ENCODE measurements at places on chromosomes 2 and 18.

DNA sequence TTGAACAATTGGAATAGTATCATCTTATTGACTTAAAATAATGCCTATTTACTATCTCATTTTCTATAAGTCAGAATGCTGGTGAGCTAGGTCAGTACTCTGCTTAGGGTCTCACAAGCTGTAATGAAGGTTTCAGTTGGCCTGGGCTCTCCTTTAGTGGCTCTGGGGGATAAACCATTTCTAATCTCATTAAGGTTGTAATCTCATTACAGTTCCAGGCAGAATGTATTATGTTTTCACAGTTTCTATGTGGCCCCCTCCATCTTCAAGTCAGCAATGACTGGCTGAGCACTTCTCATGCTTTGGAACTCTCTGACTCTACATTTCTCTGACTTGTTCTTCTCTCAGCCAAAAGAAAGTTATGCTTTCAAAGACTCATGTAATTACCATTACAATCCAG, 163.1 kb downstream of the CCDC178 start:
- DNase-seq, result no peak

DNA sequence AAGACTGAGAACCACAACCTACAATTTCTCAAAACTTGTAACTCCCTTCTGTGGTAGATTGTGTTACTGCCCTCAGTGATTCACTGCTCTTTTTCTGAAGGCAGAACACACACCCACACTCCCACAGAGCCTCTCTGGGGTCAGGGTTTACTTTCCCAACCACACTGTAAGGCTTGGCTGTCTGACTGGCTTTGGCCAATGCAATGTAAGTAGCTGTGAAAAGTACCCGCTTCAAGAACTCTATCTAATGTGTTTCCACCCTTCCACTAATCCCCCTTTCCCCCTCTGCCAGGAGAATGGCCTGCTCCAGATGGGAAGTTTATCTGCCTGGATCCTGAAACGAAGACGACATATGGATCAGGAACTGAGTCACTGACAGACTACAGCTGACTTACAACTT, 222.7 kb downstream of the CDH2 start:
- DNase-seq, result no peak

- DNase-seq, result no peak
Observed at GRCh38 chr2:201733544-201733943, 35.1 kb upstream of the MPP4 start.

- no peak for DNase-seq
Observed at GRCh38 chr2:146572598-146572997, 1272.2 kb upstream of the ACVR2A start.

GRCh38 chr2:153133716-153134115, 344.8 kb downstream of the RPRM start:
- no peak for DNase-seq

DNA sequence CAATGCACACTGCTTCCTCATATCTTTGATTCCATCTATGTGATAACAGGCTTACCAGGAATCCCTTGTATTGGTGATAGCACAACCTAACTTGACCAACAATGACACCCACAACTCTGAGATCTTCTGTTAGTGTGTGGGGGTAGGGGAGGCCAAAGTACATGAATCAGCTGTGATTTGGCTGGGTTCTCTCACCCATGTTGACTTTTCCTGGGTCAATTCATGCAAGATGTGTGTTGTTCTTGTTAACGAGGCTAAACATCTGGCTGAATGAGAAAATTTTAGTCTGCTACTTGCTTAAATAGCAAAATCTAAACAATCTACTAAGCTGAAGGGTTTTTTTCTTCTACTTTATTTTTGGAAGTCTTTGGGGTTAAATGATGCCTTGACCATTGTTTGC, 341.2 kb upstream of the SLC14A2 start:
- DNase-seq, result no peak

- DNase-seq, result no peak
Observed at GRCh38 chr2:207416111-207416510, 113.7 kb upstream of the CREB1 start.

- DNase-seq, result no peak
Observed at GRCh38 chr18:74294526-74294925, 2.8 kb upstream of the CYB5A start.

- DNase-seq, result no peak
Observed at GRCh38 chr18:46460754-46461153, 196.3 kb downstream of the LOXHD1 start.

GRCh38 chr2:54671010-54671409, 52.5 kb upstream of the EML6 start:
- no peak for DNase-seq

DNA sequence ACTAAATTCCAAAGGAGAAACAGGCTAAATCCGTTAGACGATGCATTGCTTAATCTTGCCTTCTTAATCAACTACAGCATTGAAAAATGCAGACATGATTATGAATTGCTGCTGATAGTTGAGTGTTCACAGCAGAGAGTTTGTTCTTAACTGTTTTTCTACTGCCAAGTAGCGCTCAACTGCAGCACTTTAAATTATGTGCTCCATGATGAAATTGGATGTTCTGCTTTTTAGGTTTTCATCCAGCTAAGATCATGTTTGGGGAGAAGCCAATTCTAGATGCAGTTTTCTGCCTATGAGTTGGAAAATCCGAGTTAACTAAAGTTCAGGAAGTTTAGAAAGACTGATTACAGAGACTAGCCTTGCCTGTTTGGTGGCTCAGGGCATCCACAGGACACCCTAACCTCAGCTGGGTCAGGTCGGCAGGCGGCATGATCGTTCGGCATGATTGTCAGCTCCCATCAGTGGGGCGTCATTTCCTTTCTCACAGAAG, 119.4 kb upstream of the PIEZO2 start:
- DNase-seq, result peak; percentile 2

DNA sequence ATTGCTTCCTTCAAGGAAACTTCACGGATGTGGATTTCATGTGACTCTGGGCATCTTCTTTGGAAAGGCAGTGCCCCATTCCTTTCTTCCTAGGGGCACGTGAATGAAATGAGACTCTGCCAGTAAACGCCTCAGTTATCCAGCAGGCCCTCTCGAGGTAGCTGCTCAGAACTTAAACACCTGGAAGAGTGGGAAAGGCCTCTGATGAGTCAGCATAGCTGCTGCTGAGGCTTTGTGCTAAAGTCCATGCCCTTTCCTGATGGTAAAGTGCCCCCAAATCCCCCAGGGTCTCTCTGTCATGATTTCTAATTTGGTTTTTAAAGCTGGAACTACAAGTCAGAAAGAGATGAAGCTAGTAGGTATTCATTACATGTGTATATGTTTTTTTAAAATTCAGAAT, 3.8 kb downstream of the SLC1A4 start:
- no peak for DNase-seq

DNA sequence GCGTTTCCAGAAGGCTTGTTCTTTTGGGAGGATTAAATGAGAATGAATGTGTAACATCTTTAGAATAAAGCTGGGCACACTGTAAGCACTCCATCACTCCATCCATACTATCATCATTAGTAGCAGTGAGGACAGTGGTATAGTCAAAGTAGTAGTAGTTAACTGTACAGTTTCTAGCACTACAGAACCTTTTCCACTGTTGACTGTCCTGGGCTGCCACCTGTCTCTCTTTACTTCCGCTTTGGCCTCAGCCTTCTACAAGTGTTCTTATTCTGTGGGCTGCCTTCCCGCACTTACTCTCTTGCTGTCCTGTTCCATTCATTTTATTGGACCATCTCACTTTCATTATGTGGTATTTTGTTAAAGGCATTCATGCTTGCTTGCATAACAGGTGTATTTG, 3.3 kb downstream of the SLC9A2 start:
- no peak for DNase-seq

DNA sequence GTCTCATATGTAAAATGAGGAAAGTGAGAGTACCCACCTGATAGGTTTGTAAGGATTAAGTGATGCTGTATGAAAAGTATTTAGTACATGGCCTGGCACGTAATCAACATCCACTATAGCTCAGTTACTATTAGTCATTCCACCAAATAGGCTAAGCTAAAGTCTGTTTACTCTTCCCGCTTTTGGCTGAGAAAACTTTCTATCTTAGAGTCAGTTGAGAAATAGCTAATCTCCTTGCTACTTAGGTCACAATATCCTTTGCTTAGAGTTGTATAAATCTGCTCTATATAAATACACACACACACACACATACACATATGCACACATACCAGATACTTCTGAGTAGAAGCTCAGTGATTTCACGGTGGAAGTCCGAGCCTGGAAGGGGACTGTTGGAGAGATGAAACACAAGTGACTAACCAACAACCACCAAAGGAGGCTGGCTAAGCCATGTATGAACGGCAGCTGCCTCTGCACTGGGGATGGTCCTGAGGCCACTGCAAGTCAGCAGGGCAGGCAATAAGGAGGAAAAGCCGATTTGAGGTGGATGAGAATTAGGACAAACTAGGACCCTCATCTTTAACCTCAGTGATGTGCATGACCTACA, 104.6 kb upstream of the EPHA4 start:
- no peak for DNase-seq

GRCh38 chr2:216992056-216992675, 132.3 kb upstream of the TNP1 start:
- DNase-seq, result no peak

- no peak for DNase-seq
Observed at GRCh38 chr2:229273006-229273722, 2.1 kb upstream of the PID1 start.

GRCh38 chr18:25186871-25187270, 165.1 kb downstream of the ZNF521 start:
- no peak for DNase-seq

DNA sequence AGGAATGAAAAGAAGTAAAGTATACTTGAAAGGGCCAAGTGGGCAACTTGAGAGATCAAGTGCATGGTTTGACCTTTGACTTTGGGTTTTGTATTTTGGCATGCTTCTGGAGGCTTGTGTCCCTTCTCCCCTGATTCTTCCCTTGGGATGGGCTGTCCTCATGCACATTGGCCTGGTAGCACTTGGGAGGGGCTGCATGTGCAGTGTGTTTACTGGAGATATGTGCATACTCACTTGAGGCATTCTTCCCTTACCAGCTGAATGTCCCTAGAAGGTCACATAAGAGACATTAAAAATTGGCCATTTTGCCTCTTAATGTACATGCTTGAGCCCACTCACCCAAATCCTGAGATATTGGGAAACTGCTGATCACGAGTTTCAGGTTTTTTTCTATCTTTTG, 65.2 kb downstream of the KYNU start:
- no peak for DNase-seq

DNA sequence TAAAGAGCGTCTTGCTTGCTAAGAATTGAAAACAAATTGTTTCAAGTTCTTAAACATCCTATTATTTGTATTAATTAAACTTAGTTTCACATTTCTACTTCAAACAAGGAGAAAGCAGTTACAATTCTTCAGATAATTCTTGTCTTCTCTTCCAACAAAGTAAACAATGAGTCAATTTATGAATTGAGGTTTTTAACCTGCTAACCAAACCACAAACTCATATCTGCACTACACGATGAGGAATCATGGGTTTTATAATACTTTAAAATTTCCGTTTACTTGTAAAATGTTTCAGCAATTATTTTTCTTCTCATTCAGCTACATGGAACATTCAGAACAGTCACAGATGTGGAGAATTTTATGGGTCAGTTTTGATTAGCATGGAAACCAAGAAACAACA, 114.2 kb downstream of the SPIRE1 start:
- DNase-seq, result no peak

DNA sequence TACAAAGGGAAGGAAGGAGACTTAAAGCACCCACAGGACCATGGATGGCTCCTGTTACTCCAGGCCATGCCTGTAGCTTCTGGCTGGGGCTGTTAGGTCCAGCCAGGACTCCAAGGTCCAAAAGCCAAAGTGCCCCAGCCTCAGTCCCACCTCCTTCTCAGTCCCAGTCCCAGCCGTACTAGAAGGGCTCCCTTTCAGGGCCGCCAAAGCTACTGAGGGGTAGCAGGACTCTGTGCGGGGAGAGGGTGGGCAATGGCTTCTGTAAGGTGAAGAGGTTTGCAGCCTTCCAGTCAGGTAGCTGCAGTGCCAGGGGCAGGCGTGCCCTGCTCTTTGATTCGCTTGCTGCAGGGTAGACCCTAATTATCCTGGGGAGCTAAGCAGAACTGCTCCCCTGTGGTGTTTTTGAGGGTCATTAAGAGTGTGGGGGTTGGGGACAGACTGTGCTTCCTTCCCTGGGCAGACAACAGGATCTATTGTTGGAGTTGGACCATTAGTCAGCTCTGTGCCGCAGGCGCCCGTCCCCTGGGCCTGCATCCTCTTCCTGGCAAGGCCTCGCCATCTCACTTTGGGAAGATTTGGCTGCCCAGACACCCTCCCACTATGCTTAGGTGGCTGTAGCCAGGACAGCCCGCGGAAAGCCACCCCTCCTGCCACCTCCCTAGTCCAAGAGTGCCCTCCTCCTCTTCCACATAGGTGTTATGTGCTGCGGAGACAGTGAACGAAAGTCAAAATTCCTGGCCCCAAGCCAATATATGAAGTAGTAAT, 118.8 kb downstream of the ZBTB7C start:
- no peak for DNase-seq

DNA sequence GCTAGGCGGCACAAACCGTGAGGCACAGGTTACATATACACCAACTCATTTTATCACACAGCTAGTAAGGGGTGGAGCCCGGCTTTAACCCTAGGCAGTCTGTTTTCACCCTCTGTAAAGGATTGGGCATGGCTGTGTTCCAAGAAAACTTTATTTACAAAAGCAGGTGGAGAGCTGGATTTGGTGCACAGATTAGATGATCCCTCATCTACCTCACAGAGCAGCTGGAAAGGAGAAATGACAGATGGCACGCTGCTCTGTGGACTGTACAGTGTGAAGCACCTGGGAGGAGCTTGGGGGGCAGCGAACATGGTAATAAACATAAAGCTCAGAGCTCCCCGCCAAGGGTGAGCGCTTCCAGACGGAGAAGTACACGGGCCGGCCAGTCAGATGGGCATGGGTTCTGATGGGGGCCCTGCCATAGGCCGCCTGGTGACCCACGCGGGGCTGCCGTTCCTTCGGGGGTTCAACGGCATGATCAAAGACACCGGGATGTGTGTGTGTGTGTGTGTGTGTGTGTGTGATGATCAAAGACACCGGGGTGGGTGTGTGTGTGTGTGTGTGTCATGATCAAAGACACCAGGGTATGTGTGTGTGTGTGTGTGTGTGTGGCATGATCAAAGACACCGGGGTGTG, 862 bp upstream of the TMEM177 start:
- DNase-seq, result no peak

DNA sequence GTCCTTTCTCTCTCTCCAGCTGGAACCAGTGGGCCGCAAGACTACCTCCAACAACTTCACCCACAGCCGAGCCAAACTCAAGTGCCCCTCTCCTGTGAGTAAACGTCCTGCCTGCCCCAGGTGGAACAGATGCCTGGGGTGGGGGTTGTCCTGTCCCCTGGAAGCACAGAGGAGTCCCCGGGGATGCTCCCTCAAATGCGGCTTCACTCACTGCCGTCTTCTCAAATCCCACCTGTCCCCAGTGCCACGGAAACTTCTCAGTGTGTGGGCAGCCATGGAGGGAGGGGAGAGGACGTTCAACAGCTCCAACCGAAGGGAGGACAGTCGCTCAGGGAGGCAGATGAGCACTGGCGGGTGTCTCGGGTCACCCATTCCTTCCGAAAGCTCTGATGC, 110.7 kb upstream of the PPP1CB start:
- no peak for DNase-seq
